Uterus (tissue), 4 donors: ENCODE measurements at places on chromosomes 6 and 20. TPM values are rescaled to one million over a fixed set of nuclear protein-coding genes. Genes with fewer than 3 reads are reported as not detected.

Gene SLC26A8
- 0.07 TPM for total RNA-seq

Gene TTPAL
- total RNA-seq, result 10.2 TPM

Gene MAS1
- 0.51 TPM for total RNA-seq

Gene NMBR
- total RNA-seq, result 0.41 TPM

Gene PSMG4
- 37.6 TPM for total RNA-seq

Gene LY86
- not detected for total RNA-seq

Gene TFAP2C
- total RNA-seq, result 6.0 TPM

Gene PBX2
- 35.1 TPM for total RNA-seq

Gene TBP
- total RNA-seq, result 1.8 TPM

Gene CLPSL1
- not detected for total RNA-seq

Gene CYP21A2
- not detected for total RNA-seq

Gene SYCP2
- total RNA-seq, result 22.5 TPM

Gene CD93
- 58.7 TPM for total RNA-seq

Gene NCOA6
- total RNA-seq, result 15.2 TPM

Gene GNAS-AS1
- total RNA-seq, result 0.77 TPM

Gene BTNL2
- not detected for total RNA-seq

Gene DEF6
- 0.26 TPM for total RNA-seq

Gene HLA-DQA1
- total RNA-seq, result 14.4 TPM

Gene ZBTB12
- not detected for total RNA-seq

Gene TINAG
- not detected for total RNA-seq

Gene SLC17A9
- 5.4 TPM for total RNA-seq

Gene IRF4
- total RNA-seq, result not detected

Gene ROMO1
- 69.3 TPM for total RNA-seq

Gene CRISP1
- not detected for total RNA-seq

Gene KIAA1755
- total RNA-seq, result 13.5 TPM

Gene PRIM2
- 46.9 TPM for total RNA-seq

Gene VIP
- total RNA-seq, result 1.4 TPM

Gene TRIM10
- total RNA-seq, result 0.69 TPM

Gene SLC22A2
- total RNA-seq, result not detected

Gene HLA-DMB
- 29.4 TPM for total RNA-seq

Gene KHDC1
- total RNA-seq, result 1.0 TPM

Gene EDN1
- total RNA-seq, result 4.4 TPM

Gene KCNK17
- total RNA-seq, result 2.3 TPM

Gene RIMS1
- total RNA-seq, result not detected

Gene KCNG1
- total RNA-seq, result 0.88 TPM

Gene OR2J2
- not detected for total RNA-seq

Gene EYS
- 1.3 TPM for total RNA-seq

Gene HLA-DQA2
- not detected for total RNA-seq

Gene SLC22A7
- not detected for total RNA-seq

Gene STMND1
- total RNA-seq, result not detected

Gene CCN5
- 19.4 TPM for total RNA-seq

Gene PHACTR1
- total RNA-seq, result 2.4 TPM

Gene HDAC2
- total RNA-seq, result 138 TPM

Gene ULBP1
- total RNA-seq, result not detected

Gene SOBP
- 14.7 TPM for total RNA-seq

Gene ARG1
- total RNA-seq, result not detected

Gene SMIM29
- total RNA-seq, result 16.8 TPM

Gene LIME1
- total RNA-seq, result 2.6 TPM

Gene FARS2
- total RNA-seq, result 19.1 TPM

Gene PRSS16
- not detected for total RNA-seq

Gene CFAP206
- 3.9 TPM for total RNA-seq

Gene EPB41L2
- 122 TPM for total RNA-seq

Gene ADAT2
- 26.1 TPM for total RNA-seq
